ENCODE measurements at places on chromosomes 7 and 10.

DNA sequence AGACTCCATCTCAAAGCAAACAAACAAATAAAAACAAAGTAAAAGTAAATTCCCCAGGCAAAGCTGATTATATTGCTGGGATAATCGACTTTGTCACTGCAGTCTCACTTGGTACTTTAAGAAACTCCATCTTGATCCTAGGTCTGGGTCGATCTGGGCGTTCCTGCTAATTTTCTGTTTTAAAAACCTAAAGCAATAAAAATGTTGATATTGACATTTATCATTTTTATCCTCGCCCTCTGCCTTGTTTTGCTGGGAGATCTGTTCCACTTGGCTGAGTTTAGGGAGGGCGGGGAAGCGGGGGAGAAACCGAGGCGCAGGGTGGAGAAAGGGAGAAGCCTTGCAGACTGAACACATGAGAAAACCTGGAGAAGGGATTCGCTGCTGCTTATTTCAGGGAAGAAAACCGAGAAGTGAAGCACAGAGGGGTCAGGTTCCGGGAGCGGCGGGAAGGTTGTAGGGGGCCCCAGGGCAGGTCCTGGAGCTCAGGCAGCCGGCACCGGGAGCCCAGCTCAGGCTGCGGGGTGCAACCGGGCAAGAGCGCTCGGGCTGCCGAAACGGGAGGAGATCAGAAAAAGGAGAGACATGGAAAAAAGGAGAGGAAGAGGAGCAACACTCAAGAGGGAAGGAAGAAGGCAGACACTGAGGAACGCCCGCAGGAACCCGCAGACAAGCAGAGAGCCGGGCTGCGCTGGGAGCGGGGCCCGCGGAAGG, 27.3 kb upstream of the KMT2C start:
- peak; percentile 77 for DNase-seq

- DNase-seq = no peak
These were observed 22.7 kb downstream of the RBM28 start for GRCh38 chr7:128321044-128321422.

GRCh38 chr10:118745056-118745455, 9.7 kb downstream of the CACUL1 start:
- no peak for DNase-seq

DNA sequence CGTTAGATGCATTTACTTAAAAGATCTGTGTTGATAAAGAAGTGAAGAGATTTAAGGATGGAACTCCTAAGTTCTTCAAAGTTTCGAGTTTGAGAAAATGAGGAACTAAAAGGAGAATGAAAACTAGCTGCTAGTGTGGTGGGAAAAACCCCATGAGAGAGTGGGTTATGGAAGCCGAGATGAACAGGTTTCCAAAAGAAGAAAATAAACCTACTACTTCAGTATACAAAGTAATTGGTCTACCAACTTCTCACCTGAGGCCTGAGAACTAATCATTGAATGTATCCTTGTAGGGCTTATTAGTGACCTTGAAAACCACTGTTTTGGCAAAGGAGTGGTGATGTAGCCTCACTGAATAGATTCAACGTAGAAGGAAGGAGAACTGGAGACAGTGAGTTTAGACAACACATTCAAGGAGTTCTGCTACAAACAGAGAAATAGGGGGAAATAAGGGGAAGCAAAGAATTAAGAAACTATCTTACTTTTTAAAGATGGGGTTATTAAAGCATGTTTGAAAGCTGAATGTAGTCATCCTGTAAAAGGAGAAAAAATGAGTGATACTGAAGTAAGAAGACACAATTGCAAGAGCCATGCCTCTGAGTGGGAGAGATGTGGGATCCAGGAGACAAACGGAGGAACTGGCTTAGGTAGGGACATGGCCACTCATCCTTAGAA, 50.8 kb downstream of the CH25H start:
- no peak for DNase-seq

GRCh38 chr10:79383974-79384606, 36.8 kb downstream of the PPIF start:
- no peak for DNase-seq

Data from adipocyte (in vitro differentiated cells).